ENCODE measurements at places on chromosomes 6 and 20.

DNA sequence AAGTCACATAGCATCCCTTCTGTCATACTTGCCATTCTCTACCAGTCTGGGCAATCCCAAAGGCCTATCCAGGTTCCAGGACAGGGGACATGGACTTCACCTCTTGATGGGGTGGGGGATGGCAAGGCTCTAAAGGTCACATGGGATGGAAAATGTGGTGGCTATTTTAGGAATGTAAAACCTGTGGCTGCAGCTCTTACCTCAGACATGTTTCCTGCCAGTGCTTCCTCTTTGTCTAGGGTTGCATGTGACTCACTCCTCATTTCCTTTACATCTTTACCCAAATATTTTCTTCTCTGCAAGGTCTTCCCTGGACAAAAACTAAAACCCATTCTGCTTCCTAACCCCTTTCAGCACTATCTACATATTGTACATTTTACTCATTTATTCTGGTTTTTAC is 135.7 kb downstream of the BTBD3 start:
- no peak for DNase-seq

DNA sequence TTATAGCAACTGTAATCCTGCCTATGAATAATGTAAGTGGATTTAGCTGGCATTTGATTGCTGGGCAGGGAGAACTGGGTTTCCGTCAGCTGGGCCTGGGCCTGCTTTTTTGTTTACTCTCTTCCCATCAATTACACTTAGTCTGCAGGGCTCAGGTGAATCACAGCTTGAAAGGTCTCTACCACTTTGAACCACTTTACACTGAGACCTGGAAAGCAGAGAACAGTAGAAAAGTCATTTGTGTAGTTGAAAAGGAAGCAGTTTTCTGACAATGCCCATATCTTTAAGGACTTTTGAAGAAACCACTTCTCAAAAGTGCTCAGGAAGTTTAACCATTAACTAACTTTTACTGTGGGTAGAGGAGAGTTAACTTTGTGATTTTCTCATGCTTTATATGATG is 315.4 kb upstream of the SASH1 start:
- no peak for DNase-seq

DNA sequence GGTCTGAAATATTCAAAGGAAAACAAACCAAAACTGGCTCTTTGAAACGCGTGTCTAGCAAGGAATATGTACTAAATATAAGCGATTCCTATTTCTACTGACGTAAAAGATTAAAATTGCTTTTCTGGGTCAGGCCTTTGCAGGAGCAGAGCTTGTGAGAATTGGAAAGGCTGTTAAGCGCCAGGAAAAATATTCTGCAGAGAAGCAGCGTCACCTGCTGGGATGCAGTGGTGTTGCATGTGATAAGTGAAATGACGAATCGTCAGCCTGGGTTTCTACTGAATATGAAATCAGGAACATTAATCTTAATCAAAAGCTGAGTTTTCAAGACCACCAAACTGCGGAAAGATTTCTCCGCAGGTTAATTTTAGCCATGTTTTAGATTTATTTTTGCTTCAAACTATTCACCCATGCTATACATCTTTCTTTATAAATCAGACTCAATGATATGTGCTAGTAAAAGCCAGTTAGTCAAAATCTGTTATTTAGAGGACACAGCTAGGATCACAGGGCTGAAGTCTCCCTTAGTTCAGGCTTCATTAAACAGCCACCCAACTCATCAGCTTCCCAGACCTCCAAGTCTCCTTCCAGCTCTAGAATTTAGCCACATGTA is 67.4 kb downstream of the ALDH8A1 start:
- peak; percentile 59 for DNase-seq

DNA sequence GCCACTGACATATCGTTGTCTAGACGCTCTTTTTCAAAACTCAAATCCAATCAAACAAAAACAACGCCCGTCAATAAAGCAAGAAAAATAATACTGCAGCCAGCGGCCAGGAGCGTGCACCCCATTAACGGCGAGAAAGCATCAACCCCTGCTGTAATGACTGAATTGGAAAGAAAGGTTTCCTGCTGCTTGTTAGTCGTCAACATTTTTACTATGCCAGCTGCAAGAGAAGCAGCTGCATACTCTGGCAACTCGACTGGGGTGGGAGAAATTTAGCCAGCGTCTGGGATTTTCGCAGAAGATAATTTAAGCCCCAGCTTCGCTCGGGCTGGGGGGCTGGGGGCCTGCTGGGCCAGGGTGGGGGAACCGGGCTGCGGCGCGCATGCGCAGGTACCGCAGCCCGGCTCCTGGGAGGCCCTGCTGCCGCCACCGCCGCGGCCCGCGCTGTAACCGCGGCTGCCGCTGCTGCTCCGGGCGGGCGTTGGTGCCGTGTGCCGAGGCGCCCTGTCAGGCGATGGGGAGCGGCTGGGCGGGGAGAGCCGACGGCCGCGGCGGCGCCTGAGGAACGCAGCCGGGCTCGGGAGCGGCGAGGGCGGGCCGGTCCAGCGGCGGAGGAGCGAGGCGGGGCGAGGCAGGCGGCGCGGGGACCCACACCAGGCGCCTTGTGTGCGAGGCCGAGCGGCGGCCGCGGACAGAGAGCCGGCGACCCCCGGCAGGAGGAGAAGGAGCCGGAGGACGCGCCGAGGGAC is 732 bp upstream of the STXBP5 start:
- DNase-seq: peak; percentile 79

GRCh38 chr6:167502471-167502870 is 177.6 kb downstream of the TTLL2 start:
- DNase-seq: no peak

- no peak for DNase-seq
Measured at GRCh38 chr6:157020398-157020797, 243.2 kb downstream of the ARID1B start.

DNA sequence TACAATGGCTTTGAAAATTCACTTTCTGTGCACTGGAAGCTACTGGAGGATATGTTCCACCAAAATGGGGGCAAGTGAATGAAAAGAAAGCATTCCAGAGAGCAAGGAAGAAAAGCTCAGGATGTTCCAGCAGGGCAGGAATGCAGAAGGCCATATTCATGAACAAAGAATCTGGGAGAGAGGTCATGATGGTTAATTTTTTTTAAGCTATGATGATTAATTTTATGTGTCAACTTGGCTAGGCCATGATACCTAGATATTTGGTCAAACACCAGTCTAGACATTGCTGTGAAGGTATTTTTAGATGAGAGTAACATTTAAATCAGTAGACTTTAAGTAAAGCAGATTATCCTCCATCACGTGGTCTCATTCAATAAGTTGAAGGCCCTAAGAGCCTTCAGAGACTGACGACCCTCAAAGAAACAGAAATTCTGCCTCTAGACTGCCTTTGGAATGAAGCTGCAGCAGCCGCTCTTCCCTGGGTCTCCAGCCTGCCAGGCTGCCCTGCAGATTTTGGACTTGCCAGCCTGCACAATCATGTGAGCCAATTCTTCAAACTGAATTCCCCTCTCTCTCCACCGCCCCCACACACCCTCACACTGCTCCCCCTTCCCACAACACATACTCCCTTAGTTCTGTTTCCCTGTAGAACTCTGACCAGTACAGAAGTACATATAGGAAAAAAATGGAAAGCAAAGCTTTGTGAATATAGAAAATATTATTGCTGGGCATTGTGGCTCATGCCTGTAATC is 20.1 kb upstream of the GCM1 start:
- no peak for DNase-seq

- no peak for DNase-seq
Measured at GRCh38 chr6:107965746-107966145, 7.7 kb upstream of the SEC63 start.

- no peak for DNase-seq
Measured at GRCh38 chr6:44044154-44044539, 83.1 kb downstream of the MRPL14 start.

DNA sequence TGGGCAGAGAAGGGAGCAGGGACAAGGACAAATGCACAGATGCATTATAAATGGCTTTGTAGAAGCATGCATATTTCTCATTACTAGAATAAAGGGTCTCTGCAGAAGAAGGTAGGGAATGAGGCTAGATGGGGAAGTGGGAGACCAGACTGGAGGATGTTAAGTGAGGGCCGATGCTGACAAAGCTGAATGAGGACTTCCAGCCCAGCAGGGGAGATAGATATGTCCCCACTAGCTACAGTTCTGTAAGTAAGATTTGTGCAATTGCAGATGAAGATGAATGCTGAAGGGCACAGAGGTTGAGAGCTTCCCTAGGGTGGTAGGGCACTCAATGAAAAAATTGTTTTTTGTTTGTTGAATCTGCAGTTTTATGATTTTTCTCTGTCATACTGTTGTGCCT is 16.9 kb downstream of the ADGRG6 start:
- DNase-seq: no peak

DNA sequence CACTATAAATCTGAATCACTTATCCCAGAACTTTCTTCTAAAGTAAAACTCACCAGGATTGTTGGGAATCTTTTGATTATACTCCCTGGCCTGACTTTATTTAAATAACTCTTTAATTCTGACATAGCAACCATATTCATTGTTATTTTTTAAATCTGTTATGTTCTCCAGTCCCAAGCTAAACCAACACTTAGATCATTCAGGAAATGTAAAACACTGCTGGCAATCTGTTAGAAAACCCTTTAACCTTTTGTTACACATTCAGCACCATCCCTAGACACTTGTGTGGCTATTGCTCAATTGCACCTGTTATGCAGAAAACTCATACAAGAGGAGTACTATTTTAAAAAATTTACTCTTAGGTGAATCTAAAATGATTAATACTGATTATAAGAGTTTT is 101.8 kb upstream of the NHSL1 start:
- no peak for DNase-seq

GRCh38 chr6:26426691-26427450 is 13.4 kb upstream of the BTN3A3 start:
- no peak for DNase-seq

- DNase-seq: no peak
Measured at GRCh38 chr6:169939554-169940164, 188.2 kb downstream of the ERMARD start.

DNA sequence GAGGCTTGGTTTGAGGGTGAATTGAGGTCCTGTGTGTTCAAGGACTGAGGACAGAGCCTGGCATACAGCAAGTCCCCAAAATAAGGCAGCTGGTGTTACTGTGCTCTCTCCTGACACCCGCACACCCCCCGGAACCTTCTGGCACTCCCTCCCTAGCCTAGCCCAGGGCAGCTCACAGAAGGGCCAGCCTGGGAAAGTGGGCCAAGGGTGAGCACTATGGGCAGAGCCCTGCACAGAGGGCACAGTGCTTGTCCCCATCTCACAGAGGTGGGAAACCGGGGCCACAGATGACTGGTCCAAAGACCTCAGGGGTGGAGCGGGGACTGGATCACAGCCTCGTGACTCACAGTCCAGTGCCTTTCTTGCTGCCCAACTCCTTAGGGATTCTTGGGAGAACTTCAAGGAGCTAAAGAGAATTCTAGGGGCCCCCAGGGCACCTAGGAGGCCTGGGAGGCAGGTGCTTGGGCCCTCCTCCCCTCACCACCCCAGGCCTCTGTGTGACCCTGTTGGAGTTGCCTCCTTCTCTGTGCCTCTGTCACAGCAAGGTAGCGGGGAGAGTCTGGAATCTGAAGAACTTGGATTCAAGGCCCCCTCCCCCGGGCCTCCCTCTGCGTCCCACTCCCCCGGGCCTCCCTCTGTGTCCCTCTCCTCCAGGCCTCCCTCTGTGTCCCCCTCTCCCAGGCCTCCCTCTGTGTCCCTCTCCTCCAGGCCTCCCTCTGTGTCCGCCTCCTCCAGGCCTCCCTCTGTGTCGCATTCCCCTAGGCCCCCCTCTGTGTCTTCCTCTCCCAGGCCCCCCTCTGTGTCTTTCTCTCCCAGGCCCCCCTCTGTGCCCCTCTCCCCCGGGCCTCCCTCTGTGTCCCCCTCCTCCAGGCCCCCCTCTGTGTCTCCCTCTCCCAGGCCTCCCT is 13.5 kb downstream of the DLGAP4 start:
- no peak for DNase-seq

All from hippocampal formation (tissue), 2 donors.